Hepatic stellate cell (primary cell): ENCODE measurements at places on chromosomes 16 and 17.

GRCh38 chr16:64305663-64306062, 816.2 kb downstream of the CDH11 start:
- no peak for DNase-seq

- no peak for DNase-seq
Observed at GRCh38 chr16:88807626-88808453, 3.9 kb downstream of the APRT start.

GRCh38 chr17:60066576-60066975, 12.1 kb downstream of the HEATR6 start:
- DNase-seq: no peak

DNA sequence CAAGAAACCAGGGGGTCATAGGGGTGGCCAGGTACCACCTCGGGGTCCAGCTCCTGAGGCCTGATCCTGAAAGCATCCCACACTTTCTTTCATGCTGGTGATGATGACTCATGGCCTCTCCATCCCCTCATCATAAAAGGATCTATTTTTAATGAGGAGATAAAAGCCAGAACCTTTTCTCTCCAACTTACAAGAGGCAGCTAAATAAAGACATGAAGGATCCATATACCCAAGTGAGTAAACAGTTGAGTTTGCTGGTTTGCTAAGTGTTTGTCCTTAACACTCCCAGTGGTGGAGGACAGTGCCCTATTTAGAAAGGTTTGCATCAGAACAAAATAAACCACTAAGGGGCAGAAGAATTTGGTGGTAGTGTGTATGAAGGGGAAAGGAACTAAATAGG, 383.8 kb downstream of the GRIN2A start:
- DNase-seq: no peak

GRCh38 chr16:11320170-11320569, 25.1 kb upstream of the RMI2 start:
- DNase-seq: no peak

- DNase-seq: no peak
Observed at GRCh38 chr16:15961060-15961511, 11.7 kb downstream of the ABCC1 start.

DNA sequence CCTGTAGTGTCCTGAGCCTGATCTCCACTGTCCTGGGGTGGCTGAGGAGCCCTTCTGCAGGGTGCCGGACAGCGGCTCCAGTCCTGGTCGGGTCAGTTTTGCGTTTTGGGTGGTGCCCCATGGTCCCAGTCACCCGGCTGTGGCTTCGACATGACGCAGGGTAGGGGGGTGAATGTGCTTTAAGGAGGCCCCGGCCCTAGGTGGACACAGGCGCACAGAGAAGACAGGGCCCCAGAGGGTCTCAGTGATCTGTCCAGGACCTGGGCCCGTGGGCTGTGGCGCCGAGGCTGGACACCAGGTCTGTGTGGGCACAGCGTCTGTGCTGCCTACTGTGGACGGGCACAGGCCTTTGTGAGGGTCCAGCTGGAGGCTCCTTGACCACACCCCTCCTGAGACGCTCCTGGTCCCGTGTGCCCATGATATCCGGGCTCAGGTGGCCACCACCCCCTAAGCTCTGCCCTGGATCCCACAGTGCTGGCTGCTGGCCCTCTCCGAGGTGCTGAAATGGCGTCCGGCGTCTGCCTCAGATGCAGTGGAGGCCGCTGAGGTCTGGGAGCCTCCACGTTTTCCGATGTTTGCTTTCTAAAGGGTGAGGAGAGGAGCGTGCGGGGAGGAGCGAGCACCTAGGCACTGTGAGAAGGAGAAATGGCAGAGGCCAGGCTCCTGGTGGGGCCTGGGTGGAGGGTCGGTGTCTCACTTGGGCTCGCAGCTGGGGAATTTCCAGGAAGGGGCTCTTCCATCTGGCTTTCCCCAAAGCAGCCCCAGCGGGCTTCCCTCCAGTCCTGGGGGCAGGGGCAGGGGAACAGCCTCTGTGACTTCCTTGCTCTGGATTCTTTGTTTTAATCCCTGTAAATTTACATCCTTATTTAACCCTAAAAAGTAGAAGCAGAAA, 56.1 kb upstream of the ACSF3 start:
- DNase-seq: peak; percentile 55

GRCh38 chr17:77190576-77190975, 49.8 kb downstream of the SEC14L1 start:
- no peak for DNase-seq

- DNase-seq: peak; percentile 71
Observed at GRCh38 chr17:82963104-82963950, 116.1 kb upstream of the METRNL start.
